Heart left ventricle (tissue), 16 donors: ENCODE measurements at places on chromosomes 2 and 18. TPM values are rescaled to one million over a fixed set of nuclear protein-coding genes. Genes with fewer than 3 reads are reported as not detected.

Gene HOXD13
- not detected for total RNA-seq

DNA sequence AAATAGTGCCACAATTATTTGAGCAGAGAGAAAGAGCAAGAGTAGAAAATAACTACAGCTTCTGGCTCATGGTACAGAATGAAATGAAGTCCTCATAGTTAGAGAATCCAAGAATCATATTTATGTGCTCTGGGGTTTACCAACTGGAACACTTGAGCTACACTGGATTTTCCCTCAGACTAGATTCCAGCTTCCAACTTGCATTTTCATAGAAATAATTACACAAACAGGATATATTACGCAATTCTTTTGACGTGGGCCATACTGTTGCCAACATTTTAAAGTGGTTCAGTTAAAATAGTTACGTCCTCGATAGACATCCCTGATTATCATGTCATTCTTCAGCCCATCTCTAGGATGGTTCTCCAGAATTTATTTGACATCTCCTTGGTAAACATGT, 129.2 kb downstream of the ETAA1 start:
- no peak overlapping the region for H3K4me3 ChIP-seq
- H3K27me3 ChIP-seq, result no peaks in the 10 kb centered on the region
- no peaks in the 10 kb centered on the region for H3K36me3 ChIP-seq
- peak overlapping the region; percentile 32 for H3K27ac ChIP-seq

- H3K36me3 ChIP-seq, result no peaks in the 10 kb centered on the region
- no peaks in the 10 kb centered on the region for H3K4me1 ChIP-seq
- H3K27me3 ChIP-seq, result no peaks in the 10 kb centered on the region
- no peak for DNase-seq
- no peak overlapping the region for H3K4me3 ChIP-seq
Measured at GRCh38 chr2:211737282-211737681, 801.3 kb downstream of the ERBB4 start.

Gene PRKAG3
- total RNA-seq, result not detected

DNA sequence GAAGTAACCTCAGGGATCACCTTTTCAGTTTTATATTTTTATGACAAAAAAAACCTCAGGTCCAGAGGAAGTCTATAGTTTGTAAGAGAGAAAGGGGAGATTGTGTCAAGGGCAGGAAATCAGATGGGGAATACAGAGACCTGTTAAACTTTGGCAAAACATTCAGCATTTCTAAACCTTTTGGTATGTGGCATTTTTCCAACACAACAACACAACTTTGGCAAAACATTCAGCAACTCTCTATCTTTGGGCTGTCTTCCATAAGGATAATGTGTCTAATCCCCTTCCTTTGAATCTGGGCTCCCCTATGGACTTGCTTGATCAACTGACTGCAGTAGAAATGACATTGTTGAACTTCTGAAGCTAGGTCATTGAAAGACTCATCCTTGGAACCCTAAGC, 220.6 kb upstream of the CCDC68 start:
- no peak overlapping the region for H3K4me3 ChIP-seq
- no peaks in the 10 kb centered on the region for H3K36me3 ChIP-seq
- DNase-seq, result no peak
- no peaks in the 10 kb centered on the region for H3K27me3 ChIP-seq
- H3K4me1 ChIP-seq, result no peaks in the 10 kb centered on the region

DNA sequence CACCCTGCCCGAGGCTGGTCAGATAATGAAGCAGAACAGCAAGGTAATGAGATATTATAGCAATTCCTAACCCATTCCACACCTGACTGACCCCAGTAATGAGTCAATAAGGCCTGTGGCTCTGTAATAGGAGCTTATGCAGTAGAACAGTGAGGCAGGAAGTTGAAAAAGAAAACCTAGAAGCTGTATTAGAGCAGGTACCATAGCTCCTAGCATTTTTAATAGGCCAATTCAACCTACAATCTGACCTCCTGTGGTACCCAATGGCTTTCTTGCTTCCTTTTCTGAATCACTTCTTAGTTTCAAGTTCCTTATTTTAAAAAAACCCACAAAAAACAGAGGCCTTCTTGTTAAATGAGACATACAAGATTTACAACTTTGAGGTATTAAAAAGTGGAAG, 43.6 kb upstream of the MAP2 start:
- H3K4me1 ChIP-seq, result no peaks in the 10 kb centered on the region
- no peak for DNase-seq
- H3K27ac ChIP-seq, result no peak overlapping the region

Gene ZBTB7C
- total RNA-seq, result 6.7 TPM

DNA sequence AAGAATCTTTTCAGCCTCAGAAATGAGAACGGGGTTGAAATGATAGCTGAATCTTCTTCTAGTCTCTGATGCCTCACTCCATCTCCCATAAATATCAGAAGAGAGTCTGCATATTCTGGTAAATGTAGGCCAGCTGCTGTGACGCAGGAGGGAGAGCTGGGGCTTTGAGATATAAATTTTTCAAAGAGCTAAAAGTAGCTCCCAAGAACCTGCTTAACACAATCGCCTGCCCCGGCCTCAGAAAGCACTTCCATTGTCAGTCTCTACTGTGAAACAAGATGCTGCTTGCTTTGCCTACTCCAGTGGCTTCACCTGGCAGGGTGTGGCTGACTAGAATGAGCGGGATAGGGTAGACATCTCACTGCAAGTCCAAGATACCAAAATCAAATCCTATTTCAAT, 105.0 kb upstream of the CCDC150 start:
- no peak overlapping the region for H3K4me3 ChIP-seq
- peak overlapping the region; percentile 31 for H3K27ac ChIP-seq
- H3K36me3 ChIP-seq, result no peaks in the 10 kb centered on the region
- no peaks in the 10 kb centered on the region for H3K27me3 ChIP-seq
- DNase-seq, result no peak

Gene RMC1
- 14.8 TPM for total RNA-seq

DNA sequence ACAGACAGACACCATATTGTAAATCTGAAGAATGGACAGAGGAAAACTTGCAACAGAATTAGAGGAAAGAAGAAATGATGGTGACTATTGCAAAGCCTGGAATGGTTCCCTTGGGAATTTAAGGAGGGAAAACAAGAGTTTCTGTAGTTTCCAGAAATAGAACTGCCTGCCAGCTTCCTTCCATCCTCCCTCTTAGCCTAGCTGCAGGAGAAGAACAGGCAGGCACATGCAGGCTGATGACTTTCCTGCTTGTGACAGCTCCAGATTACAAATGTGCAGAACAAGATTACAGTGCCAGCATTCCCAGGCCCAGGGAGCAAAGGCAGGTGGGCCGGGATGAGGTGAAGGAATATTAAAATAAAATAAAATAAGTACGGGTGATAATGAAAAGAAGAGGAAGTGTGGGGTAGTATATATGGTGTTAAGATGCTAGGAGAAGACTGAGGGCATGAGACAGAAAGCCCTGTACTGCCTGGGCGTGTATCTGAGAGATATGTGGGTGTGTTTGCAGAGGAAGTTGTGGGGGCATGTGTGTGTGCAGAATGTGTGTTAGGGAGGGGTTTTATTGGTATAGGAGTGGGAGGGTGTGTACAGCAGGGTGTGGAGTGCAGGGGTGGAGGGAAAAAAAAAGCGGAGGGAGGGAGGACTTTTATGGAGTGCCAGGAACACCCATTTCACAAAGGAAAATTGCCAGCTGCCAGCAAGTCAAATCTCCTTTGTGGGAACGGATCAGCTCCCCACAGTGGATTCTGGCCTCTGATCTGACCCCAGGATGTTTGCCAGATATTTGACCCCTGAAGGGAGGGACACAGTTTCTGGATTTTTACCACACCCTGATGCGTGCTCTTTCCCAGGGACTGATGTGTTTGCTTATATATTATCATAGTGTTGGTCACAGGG, 43.9 kb upstream of the NEMP2 start:
- H3K36me3 ChIP-seq, result no peaks in the 10 kb centered on the region
- no peaks in the 10 kb centered on the region for H3K27me3 ChIP-seq
- H3K4me3 ChIP-seq, result no peak overlapping the region
- peak; percentile 45 for DNase-seq
- peak overlapping the region; percentile 57 for H3K27ac ChIP-seq

GRCh38 chr2:204842661-204843485, 297.6 kb downstream of the PARD3B start:
- peak overlapping the region; percentile 21 for H3K27ac ChIP-seq
- no peak for DNase-seq
- H3K36me3 ChIP-seq, result no peaks in the 10 kb centered on the region
- no peaks in the 10 kb centered on the region for H3K27me3 ChIP-seq
- no peak overlapping the region for H3K4me3 ChIP-seq
- no peaks in the 10 kb centered on the region for H3K4me1 ChIP-seq

Gene COL3A1
- total RNA-seq, result 1,075 TPM

Gene MAP2
- 9.9 TPM for total RNA-seq

- DNase-seq, result peak; percentile 90
- H3K27me3 ChIP-seq, result no peaks in the 10 kb centered on the region
- H3K36me3 ChIP-seq, result no peaks in the 10 kb centered on the region
Measured at GRCh38 chr2:196601430-196602306, 37.8 kb upstream of the CCDC150 start.

DNA sequence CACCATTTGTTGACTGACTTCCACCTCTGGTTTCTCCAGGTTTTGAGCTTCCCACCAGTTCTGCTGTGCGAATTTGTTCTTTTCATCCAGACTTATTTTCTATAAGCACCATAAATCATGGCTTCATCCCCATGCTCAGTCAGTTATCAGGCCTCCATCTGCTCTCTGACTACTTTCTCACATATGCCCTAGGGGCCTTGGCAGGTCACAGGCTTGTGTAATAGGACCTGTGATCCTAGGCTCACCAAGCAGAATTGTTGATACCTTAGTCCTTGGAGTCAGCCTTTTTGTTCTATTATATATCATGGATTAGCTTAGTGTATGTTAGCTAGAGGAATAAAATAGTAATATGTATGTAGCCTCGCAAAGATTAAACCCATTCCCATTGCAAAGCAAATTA, 284.2 kb upstream of the TANK start:
- no peak overlapping the region for H3K27ac ChIP-seq
- no peak for DNase-seq
- no peaks in the 10 kb centered on the region for H3K4me1 ChIP-seq
- no peaks in the 10 kb centered on the region for H3K36me3 ChIP-seq
- H3K27me3 ChIP-seq, result no peaks in the 10 kb centered on the region

DNA sequence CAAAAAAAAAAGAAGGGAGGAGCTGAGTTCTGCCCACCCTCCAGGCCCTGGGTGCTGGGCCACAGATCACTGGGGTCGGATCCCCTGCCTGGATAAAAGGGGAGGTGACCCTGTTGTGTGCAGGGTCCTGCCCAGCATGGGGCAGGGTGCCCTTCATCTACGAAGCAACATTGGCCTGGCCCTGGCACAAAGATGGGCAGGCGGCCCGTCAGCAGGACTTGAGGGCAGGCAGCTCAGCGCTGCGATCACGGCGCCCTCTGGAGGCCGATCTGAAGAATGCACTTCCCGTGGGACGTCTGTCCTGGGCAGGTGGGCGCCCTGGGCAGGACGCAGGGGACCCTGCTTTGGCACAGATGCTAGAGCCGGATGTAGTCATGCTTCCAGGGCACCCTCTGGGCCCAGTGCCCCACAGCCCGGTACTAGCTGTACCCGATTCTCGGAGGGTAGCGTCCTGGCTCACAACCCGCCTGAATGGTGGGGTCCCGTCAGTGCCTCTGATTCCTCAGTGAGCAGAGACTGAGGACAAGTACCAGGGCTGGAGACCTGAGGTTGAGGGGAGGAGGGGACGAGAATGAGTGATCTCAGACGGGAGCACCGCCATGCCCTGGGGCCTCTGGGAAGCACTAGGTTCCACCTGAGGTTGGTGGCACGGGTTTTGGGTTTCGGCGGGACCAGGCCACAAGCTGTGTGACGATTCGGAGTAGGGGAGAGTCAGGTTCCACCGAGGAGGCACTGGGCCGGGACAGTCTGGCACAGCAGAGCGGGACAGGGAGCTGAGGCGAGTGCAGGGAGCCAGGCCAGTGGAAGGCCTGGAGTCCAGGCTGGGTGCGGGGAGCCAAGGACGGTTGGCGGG, 18.0 kb downstream of the ARID5A start:
- peaks cover 22% of the 10 kb centered on the region for H3K36me3 ChIP-seq
- H3K27me3 ChIP-seq, result no peaks in the 10 kb centered on the region
- H3K4me1 ChIP-seq, result peaks cover 4% of the 10 kb centered on the region
- H3K4me3 ChIP-seq, result no peak overlapping the region
- peak; percentile 72 for DNase-seq

DNA sequence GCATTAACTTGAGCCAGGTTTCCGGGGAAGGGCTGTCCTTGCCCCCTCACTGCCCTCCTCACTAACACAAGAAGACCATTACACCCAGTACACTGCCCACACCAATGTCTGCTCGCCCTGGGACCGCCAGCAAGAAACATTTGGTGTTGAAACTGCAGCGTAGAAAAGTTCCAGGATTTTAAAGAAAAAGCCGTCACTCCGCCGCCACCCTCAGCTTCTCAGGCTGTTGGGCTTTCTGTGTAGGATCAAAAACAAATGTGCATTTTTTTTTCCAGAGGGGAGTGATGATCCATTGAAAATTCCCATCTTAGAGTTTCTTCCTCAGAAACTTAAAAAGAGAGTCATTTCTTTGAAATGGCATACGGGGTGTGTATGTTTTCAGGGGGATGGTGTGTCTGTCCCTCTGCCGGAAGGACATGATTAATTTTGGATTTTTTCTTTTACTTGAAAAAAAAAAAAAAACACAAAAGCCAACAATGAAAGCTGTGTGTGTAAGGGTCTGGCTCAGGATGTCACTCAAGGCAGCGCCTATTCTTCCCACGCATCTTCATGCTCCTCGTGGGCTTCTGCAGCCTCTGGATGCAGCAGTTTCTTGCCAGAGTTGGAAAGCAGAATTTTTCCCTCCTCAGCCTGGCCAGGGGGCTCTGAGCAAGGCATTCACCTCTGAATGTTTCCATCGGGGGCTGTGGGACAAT, 184.9 kb downstream of the GLI2 start:
- DNase-seq, result no peak
- H3K36me3 ChIP-seq, result no peaks in the 10 kb centered on the region
- H3K4me1 ChIP-seq, result peaks cover under 1% of the 10 kb centered on the region
- H3K4me3 ChIP-seq, result no peak overlapping the region

GRCh38 chr2:200405599-200406298, 99.3 kb downstream of the SPATS2L start:
- no peaks in the 10 kb centered on the region for H3K36me3 ChIP-seq
- H3K4me3 ChIP-seq, result no peak overlapping the region
- H3K27ac ChIP-seq, result peak overlapping the region; percentile 2
- H3K27me3 ChIP-seq, result no peaks in the 10 kb centered on the region
- no peaks in the 10 kb centered on the region for H3K4me1 ChIP-seq
- no peak for DNase-seq

DNA sequence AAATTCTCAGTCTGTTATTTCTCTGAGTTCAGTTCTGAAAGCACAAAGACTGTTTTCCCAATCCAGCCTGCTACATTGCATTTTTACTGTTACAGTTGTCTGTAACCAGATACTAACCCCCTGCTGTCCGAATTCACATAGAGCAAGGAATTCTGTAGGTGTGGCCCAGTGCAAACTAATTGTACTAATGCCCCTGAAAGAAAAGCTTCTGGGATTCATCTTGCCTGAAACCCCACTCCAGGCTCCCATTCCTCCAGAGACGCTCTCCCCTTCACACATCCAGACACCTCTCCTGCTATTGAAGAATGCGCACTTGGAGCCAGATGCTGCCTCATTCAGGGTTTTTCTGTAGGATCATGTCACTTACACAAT, 127.0 kb downstream of the TTC32 start:
- H3K4me3 ChIP-seq, result no peak overlapping the region
- H3K27me3 ChIP-seq, result no peaks in the 10 kb centered on the region
- peaks cover 13% of the 10 kb centered on the region for H3K4me1 ChIP-seq
- no peaks in the 10 kb centered on the region for H3K36me3 ChIP-seq
- no peak for DNase-seq

- DNase-seq, result no peak
- H3K27ac ChIP-seq, result no peak overlapping the region
- H3K36me3 ChIP-seq, result no peaks in the 10 kb centered on the region
Measured at GRCh38 chr2:136530146-136530545, 235.2 kb upstream of the THSD7B start.

Gene TBR1
- total RNA-seq, result not detected
